Activated naive CD8-positive, alpha-beta T cell treated with anti-CD3 and anti-CD28 coated beads, Interleukin-2, amount 50 U/mL, for 16 hours (primary cell): ENCODE measurements at places on chromosomes 1 and 21.

GRCh38 chr1:158121604-158122254, 59.0 kb upstream of the CD1D start:
- DNase-seq = no peak

- no peak for DNase-seq
Observed at GRCh38 chr1:79295967-79296366, 289.4 kb upstream of the ADGRL4 start.

GRCh38 chr1:95321531-95321930, 87.5 kb downstream of the RWDD3 start:
- DNase-seq = no peak

- no peak for DNase-seq
Observed at GRCh38 chr1:114033216-114033706, 54.0 kb downstream of the OLFML3 start.

DNA sequence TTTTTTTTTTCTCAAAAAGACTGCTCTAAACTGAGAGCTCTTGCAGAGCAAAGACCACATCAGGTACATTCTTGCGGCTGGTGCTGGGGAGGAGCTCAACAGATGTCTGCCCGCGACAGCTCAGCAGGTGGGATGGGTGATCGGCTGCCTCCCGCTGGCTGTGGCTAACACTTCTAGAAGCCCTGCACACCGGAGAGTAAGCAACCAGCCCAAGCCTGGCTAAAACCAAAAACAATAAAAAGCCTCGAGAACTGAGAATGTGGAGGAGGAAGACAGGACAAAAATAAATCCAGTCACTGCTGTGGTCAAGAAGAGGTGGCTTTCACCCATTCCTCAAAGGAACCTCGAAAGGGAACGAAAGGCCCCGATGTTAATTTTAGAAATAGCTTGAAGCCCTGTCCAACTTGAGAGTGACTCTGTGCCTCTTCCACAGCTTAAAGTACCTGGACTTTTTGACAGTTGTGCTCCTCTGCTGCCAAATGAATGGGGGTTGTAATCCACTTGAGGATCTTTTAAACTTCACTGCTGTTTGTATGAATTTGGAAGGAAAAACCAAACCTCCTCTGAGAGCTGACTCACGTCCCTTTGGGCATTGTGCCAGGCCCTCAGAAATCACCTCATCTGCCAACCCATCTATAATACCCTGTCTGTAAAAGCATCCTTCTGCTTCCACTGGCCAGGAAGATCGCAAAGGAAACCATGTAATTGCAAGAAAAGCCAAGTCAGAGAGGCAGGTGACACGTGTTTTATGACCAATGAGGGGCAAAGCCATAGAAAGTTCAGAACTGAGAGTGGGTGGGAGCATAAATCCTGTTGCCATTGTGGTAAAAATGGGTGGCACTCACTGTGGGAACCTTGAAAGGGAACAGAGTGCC, 78.6 kb downstream of the KCNN3 start:
- peak; percentile 53 for DNase-seq

- DNase-seq = no peak
Observed at GRCh38 chr1:44678626-44679025, 4.1 kb downstream of the ARMH1 start.

- no peak for DNase-seq
Observed at GRCh38 chr1:95117207-95118066, at the start of gene TLCD4. Gene TLCD4, plus strand, starts transcription at chr1:95117355. Its CDS starts 26,547 bp downstream, at chr1:95143902.
